OCI-LY7 (cell line): ENCODE measurements at places on chromosomes 4 and X.
A peak's percentile ranks its signal among the peaks of the same experiment; 100 is the strongest.

DNA sequence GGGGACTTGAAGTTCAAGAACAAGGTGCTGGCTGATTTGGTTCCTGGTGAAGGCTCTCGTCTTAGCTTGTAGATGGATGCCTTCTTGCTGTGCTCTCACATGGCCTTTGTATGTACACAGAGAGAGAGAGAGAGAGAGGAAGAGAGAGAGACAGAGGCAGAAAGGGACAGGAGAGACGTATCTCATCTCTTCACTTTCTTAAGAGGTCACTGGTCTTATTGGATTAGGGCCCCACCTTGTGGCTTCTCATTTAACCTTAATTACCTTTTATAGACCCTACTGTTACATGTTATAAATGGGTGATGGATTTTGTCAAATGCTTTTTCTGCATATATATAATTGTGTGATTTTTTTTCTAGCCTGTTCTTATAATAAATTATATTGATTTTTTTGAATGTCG, 1444.2 kb downstream of the ADGRL3 start:
- peak; percentile 2 for DNase-seq

DNA sequence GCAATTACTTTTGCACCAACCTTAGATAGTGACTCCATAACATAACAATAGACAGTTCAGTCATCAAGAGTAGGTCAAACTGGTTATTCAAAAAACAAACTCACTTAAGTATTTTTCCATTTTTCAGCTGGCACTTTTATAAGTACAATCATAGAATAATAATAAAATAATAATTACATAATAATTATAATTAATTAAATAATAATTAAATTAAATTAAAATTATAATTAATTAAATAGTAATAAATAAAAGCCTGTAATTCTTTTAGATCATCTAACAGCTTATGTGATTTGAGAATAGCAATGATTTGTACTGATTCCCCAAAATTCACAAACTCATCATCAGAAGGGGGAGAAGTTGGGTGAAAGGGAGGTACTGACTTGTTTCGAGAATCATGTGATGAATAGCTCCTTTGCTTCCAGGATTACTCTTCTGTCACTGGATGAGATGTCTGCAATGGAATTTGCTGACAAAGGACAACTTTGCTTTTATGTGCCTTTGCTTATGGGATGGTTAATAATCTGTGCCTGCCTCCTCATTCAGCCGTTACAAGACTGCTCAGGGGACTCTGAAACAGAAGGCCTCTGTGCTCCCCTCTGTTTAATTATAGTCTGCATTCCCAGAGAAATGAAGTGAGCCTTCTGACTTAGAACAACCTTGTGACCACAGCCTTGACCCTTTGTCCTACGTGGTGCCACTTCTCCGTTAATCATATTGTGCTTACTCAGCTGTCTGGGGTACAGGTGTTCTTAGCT, 104.8 kb upstream of the ENPEP start:
- DNase-seq = no peak

- DNase-seq = no peak
These were observed 238.9 kb downstream of the NR3C2 start for GRCh38 chr4:148203056-148203898.

DNA sequence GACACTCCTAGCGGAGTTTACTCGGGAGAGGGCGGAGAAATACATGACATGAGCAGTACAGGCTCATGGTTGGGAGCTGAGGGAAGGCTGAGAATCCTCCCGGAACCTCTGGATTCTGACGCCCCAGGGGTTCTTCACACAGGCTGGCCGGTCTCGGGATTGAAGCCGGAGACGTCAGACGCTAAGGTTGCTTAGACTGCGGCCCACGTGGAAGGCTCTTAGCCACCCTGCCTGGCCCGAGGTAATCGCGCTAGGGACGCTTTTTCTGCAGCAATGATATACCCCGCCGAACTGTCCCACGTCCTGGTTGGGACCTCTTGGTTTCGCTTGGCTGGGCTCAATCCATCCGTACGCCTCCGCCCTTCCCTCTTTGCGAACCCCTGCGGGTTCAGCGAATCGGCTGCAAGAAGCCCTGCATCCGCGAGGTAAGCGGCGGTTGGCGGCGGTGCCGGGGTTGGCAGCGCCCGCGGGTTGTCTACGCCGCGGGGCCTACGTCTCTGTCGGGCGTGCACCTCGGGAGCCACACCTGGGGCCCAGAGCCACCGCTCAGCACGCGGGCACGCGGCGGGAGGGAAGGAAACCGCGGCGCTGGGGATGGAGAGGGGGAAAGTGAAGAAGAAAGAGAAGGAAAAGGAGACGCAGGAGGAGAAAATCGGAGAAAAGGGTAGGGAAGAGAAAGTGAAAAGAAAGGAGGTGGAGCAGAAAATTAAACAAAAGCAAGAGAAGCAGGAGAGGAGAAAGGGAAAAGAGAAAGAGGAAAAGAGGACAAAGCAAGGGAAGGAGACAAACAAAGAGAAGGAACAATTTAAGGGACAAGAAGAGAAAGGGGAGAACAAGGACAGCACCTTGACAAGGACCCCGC, at the start of gene ARL9:
ARL9 (plus strand) TSS at position 523 of the 862 bp plus-strand sequence; CDS start at position 595, 72 bp downstream.
- no peak for DNase-seq

DNA sequence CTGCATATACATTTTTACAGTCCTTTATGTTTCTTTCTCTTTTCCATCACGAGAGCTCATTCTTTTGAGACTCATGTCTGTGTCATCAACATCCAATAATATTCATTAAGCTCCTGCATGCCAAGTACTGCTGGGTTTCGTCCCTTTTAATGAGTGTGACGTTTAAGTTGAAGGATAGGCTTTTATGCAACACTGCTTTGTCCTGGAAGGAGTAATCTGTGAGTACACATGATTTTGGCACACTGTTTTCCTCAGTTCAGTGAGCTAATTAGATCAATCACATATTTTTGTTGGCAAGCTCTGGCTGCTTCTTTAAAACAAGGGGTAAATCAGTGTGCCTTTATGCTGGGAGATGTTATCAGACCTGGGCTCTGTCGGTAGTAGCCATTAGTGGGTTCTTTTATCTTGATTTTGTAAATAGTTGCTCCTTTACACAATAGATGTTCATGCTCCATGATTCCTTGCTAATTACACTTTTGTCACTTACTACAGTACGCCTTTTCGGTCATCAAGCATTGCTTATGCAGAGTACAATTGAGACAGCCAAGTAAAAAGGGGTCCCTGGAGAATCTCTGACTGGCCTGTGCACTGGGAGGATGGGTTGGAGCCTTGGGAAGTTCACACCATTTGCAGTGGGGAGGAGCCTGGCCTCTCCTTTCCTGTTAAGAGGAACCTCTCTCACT, 132.6 kb downstream of the FHIP1A start:
- no peak for DNase-seq

GRCh38 chr4:52574036-52574435, 85.1 kb downstream of the USP46 start:
- DNase-seq = no peak

DNA sequence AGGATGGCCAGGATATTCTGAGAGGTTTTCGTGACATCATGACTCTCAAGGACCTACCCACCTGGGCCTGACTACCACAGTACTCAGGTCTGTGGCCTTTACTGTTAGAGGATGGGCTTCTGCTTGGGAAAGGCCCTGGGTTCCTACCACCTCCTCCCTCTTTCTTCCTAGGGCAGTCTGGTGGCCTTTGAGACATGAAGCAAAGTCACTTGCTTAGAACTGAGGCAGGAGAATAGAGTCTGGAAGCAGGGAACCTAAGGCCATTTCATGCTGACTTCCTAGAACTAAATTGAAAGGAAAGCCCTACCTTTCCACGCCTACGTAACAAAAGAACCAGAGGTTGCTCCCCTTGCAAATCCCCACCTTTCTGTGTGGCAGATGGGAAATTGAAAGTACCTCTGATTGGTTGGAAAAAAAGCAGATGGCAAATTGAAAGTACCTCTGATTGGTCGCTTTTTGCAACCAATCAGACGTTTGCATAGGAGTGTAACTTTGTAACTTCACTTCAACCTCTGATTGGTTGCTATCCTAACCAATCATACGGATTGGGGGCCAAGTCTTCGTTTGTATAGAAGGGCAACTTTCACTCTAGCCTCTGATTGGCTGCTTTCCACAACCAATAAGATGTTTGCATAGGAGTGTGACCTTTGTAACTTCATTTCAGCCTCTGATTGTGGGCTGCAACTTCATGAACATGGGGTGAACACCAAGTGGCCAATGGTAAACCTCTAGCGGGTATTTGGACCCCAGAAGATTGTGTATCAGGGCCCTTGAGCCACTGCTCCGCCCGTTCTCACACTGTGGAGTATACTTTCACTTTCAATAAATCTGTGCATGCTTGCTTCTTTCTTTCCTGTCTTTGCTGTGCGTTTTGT, 9.9 kb upstream of the AKAP14 start:
- DNase-seq = peak; percentile 13

GRCh38 chrX:13376857-13377549, 57.1 kb upstream of the ATXN3L start:
- no peak for DNase-seq

DNA sequence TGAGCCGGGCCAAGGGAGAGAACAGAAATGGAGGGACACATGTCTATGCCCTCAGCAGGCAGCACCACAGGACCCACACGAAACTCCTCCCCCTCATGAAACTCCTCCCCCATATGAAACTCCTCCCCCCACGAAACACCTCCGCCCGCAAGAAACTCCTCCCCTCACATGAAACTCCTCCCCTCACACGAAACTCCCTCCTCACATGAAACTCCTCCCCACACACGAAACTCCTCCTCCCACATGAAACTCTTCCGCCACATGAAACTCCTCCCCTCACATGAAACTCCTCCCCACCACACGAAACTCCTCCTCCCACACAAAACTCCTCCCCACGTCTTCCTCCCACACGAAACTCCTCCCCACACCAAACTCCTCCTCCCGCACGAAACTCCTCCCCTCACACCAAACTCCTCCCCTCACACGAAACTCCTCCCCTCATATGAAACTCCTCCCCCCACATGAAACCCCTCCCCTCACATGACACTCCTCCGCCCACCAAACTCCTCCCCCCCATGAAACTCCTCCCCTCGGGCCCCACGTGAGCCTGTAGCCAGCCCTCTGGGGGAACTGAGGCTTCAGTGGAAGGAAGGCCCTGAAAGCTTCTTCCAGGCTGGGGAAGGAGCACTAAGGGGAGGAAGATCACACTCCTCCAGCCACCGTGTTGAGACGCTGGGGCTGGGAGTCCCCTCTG, 15.2 kb downstream of the ADRA2C start:
- DNase-seq = peak; percentile 54

GRCh38 chr4:178202422-178202821, 760.2 kb upstream of the AGA start:
- no peak for DNase-seq

- DNase-seq = no peak
These were observed 224.0 kb downstream of the APBB2 start for GRCh38 chr4:40990236-40990898.

DNA sequence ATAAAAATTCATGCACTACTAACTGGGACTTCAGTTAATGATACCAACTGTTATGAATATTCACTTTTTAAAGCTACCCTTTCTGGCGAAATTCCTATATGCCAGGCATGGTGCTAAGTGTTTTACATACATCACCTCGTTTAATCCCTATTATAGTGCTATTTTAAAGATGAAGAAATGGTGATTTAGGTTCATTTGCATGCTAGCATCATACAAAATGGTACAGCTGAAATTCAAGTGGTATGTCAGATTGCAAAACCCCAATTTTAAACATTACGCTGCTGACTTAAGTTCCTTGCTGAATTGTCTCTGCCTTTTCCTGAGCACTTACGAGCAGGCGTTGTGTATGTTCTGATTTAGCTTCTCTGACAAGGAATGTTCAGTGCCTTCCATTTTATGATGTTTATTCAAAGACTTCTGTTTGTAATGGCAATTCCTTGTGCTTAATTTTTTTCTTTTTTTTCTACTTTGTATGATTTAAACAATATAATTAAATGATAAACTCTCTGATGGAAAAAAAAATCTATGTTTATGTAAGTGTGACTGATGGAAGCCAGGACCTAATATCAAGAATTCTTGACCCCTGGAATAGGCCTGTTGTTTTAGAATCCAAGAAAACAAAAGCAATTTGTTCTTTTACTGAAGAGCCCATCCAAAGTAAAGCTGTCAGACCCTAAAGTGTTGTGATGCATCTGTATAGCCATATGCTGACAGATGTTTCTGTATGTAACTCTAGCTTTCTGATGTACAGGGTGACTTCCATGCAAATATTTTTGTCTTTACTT, 148.1 kb downstream of the PCDH7 start:
- DNase-seq = no peak
